ENCODE measurements at places on chromosomes 16 and 17. TPM values are rescaled to one million over a fixed set of nuclear protein-coding genes. Genes with fewer than 3 reads are reported as not detected.

Gene NPIPA5
- total RNA-seq: 16.5 TPM

DNA sequence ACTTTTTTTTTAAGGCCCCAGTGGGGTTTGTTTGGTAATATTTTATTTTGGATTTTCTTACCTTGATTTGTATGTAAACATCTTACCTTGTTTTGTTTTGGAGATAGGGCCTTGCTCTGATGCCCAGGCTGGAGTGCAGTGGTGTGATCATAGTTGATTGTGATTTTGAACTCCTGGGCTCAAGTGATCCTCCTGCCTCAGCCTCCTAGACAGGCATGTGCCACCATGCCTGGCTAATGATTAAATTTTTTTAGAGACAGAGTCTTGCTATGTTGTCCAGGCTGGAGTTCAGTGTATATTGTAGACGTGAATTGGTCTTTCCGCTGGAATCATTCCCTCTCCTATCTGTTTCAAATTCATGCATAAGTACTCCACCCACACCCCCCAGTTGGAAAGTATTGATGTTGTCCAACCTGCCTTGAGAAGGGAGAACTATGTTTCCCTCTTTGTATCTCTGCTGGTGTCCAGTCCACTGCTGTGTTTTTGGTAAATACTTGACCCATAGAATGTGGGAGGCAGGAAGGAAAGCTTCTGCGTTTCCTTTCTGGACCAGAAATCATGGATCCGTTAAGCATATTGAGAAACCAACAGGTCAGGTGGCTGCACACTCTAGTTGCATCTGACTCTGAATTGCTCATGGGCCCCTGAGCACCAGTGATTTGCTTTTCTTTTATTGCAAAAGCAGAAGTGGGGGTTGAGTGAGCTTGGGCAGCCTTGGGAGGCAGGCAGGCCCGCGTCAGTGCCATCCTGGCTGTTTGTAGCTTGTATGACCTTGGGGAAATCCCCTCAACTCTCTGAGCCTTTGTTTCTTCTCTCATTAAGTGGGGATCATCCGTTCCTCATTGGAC lies 25.0 kb downstream of the RMI2 start:
- peaks cover 21% of the 10 kb centered on the region for H3K4me1 ChIP-seq
- no peaks in the 10 kb centered on the region for H3K36me3 ChIP-seq
- peaks cover 10% of the 10 kb centered on the region for H3K27me3 ChIP-seq
- peak overlapping the region; percentile 61 for H3K27ac ChIP-seq
- no peak for DNase-seq

GRCh38 chr17:57962279-57963148 lies 7.3 kb upstream of the CUEDC1 start:
- H3K27ac ChIP-seq: no peak overlapping the region
- H3K4me1 ChIP-seq: peaks cover 3% of the 10 kb centered on the region
- H3K4me3 ChIP-seq: no peak overlapping the region

DNA sequence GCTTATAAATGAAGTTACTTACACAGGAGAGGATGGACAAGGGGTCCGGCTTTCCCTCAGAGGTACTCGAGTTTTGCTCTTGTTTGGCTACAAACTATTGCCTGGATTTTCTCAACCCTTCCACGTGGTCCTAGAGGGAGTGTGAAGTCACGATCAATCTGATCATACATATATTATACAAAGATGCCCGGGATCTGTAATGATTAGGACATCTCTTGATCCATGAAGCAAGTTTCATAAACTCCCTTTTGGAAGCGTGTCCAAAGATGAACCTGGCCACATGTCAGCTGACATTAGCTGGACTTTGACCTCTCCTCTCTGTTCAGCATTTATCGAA lies 2.3 kb upstream of the CDH11 start:
- H3K27me3 ChIP-seq: peaks cover 29% of the 10 kb centered on the region
- H3K4me3 ChIP-seq: no peak overlapping the region
- no peaks in the 10 kb centered on the region for H3K4me1 ChIP-seq
- no peaks in the 10 kb centered on the region for H3K36me3 ChIP-seq

Gene RTN4RL1
- 1.0 TPM for total RNA-seq

Gene ADAT1
- total RNA-seq: 59.0 TPM

GRCh38 chr17:41971721-41972523 lies 5.3 kb downstream of the CNP start:
- no peak for DNase-seq
- H3K36me3 ChIP-seq: peaks cover 37% of the 10 kb centered on the region
- H3K27me3 ChIP-seq: no peaks in the 10 kb centered on the region
- no peak overlapping the region for H3K4me3 ChIP-seq
- peaks cover 22% of the 10 kb centered on the region for H3K4me1 ChIP-seq

DNA sequence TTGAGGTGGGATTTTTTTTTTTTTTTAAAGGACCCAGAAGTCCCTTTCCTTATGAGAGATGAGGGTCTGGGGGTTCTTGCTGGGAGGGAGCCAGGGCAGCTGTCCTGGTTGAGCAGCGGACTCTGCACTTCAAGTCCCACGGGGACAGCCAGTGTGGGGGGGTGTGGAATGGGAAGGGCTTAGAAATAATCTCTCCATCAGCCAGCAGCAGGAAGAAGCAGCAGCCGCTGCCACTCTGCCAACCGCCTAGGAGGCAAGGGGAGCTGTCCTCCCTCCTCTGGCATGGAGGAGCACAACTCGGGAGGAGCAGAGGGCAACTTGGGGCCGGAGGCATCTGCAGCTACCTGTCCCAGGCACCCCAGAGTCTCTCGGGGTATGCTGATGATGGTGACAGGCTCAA lies at the start of gene KCNG4:
Gene KCNG4, minus strand, starts transcription at position 104 of the 400 bp plus-strand sequence. CDS start 2,527 bp downstream, outside the sequence.
- no peak for DNase-seq
- no peak within 1 kb of the TSS for H3K27ac ChIP-seq
- no peaks in the 10 kb centered on the region for H3K4me1 ChIP-seq
- H3K4me3 ChIP-seq: no peak within 1 kb of the TSS

GRCh38 chr17:81090361-81091136 lies 55.6 kb downstream of the BAIAP2 start:
- no peak for DNase-seq
- H3K27ac ChIP-seq: no peak overlapping the region
- H3K36me3 ChIP-seq: no peaks in the 10 kb centered on the region
- peaks cover 9% of the 10 kb centered on the region for H3K4me1 ChIP-seq
- H3K27me3 ChIP-seq: peaks cover 6% of the 10 kb centered on the region

GRCh38 chr16:49832177-49832576 lies 23.7 kb downstream of the ZNF423 start:
- no peak for DNase-seq
- H3K4me3 ChIP-seq: no peak overlapping the region
- no peak overlapping the region for H3K27ac ChIP-seq
- no peaks in the 10 kb centered on the region for H3K4me1 ChIP-seq

Gene MPO
- not detected for total RNA-seq

GRCh38 chr17:35878361-35878760 lies 1.8 kb downstream of the CCL5 start:
- peaks cover 21% of the 10 kb centered on the region for H3K36me3 ChIP-seq
- no peaks in the 10 kb centered on the region for H3K27me3 ChIP-seq
- peak overlapping the region; percentile 70 for H3K4me3 ChIP-seq

Gene ABCC12
- total RNA-seq: not detected

DNA sequence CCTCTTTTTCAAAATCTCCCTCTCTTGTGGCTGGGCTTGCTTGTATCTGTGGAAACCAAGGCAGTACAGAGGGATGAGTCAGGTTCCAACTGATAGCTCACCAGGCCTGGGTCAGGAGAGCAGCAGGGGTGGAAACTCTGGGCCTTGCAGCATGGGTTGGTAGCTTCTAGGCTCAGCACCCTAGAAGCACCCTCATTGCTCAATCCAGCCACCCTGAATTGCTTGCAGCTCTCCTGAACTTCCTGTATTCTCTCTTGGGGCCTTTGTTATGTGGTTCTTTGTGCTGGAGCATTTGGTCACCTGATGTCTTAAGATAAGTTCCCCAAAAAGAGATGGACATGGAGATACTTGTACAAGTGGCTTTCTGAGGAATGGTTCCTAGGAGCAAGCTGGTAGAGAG lies 169.4 kb downstream of the IRX5 start:
- H3K4me3 ChIP-seq: no peak overlapping the region
- no peaks in the 10 kb centered on the region for H3K27me3 ChIP-seq
- no peaks in the 10 kb centered on the region for H3K4me1 ChIP-seq
- no peak for DNase-seq

DNA sequence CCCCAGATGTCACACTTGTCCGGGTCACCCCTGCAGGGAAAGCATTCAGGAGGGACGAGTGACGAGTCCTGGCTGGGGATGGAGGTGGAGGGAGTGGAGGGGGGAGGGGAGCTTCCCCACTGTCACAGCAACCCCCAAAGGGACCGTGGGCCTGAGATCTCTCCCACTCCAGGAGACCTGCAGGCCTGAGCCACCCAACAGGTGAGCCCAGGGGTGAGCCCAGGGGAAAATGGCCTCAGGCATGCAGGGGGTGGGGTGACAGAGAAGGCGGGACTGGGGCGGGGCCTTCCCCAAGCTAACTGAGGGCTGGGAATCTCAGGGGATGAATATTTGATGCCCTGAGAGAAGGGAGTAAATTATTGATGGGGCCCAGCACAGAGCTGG lies 2.4 kb downstream of the USH1G start:
- H3K27ac ChIP-seq: no peak overlapping the region
- H3K4me3 ChIP-seq: no peak overlapping the region
- no peaks in the 10 kb centered on the region for H3K36me3 ChIP-seq
- no peak for DNase-seq
- peaks cover 33% of the 10 kb centered on the region for H3K27me3 ChIP-seq

DNA sequence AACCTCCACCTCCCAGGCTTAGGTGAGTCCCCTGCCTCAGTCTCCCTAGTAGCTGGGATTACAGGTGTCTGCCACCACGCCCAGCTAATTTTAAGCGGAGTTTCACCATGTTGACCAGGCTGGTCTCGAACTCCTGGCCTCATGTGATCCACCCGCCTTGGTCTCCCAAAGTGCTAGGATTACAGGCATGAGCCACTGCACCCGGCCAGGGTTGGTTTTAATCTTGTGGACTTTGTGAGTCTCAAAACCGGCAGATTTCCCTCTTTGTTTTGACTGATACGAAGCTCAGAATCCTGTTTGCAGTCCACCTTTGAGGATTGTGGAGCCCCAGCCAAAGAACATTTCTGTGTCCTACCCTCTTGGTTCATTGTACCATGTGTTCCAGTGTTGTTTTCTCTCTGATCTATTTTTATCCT lies 16.4 kb upstream of the CPSF4L start:
- peaks cover 5% of the 10 kb centered on the region for H3K27me3 ChIP-seq
- H3K36me3 ChIP-seq: no peaks in the 10 kb centered on the region
- no peak for DNase-seq
- H3K27ac ChIP-seq: no peak overlapping the region

Gene CALB2
- not detected for total RNA-seq

Gene TBX4
- not detected for total RNA-seq

Gene GUCY2D
- not detected for total RNA-seq

GRCh38 chr17:78865682-78866390 lies 25.2 kb upstream of the USP36 start:
- peaks cover 8% of the 10 kb centered on the region for H3K27me3 ChIP-seq
- peak; percentile 51 for DNase-seq
- H3K4me1 ChIP-seq: no peaks in the 10 kb centered on the region
- H3K4me3 ChIP-seq: no peak overlapping the region
- no peaks in the 10 kb centered on the region for H3K36me3 ChIP-seq

DNA sequence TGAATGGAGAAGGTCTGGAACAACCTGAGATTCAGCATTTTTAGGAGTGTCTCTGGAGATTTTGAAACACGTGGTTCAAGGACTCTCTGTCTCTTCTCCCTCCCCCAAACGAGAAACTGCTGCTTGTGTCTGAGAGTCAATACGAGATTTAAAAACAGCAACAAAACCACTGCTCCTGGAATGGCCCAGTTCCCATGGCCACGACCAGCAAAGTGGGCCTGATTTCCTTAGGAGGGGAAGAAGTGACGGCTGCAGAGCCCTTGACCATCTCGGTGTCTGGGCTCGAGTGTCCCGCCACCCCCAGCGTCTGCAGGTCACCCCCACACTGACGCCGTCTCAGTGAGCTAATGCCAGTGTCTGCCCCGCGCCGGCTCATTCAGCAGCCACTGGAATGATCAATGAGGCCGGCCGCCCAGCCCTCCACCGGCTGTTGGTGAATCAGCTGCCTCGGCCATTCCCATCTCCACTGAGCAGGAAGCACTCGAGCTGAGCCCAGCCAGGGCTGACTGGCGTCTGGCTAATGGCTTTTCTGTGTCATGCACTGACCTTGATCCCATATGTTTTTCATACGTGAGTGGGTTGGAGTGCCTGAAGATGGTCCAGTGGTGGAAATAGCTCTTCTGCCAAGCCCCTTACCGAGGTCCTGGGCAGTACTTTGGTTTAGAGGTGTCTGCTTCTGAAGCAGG lies 151.8 kb downstream of the PITPNC1 start:
- no peak overlapping the region for H3K4me3 ChIP-seq
- H3K27me3 ChIP-seq: no peaks in the 10 kb centered on the region
- DNase-seq: no peak
- H3K4me1 ChIP-seq: no peaks in the 10 kb centered on the region
- H3K36me3 ChIP-seq: no peaks in the 10 kb centered on the region
- no peak overlapping the region for H3K27ac ChIP-seq

Gene CYGB
- not detected for total RNA-seq

GRCh38 chr16:75111961-75112733 lies 4.4 kb downstream of the LDHD start:
- peaks cover 49% of the 10 kb centered on the region for H3K4me1 ChIP-seq
- H3K36me3 ChIP-seq: peaks cover 4% of the 10 kb centered on the region
- no peaks in the 10 kb centered on the region for H3K27me3 ChIP-seq
- peak overlapping the region; percentile 53 for H3K4me3 ChIP-seq
- H3K27ac ChIP-seq: peak overlapping the region; percentile 92

GRCh38 chr16:56999409-57000270 lies 10.3 kb downstream of the NLRC5 start:
- peaks cover 39% of the 10 kb centered on the region for H3K36me3 ChIP-seq
- no peak for DNase-seq
- H3K4me3 ChIP-seq: peak overlapping the region; percentile 54

DNA sequence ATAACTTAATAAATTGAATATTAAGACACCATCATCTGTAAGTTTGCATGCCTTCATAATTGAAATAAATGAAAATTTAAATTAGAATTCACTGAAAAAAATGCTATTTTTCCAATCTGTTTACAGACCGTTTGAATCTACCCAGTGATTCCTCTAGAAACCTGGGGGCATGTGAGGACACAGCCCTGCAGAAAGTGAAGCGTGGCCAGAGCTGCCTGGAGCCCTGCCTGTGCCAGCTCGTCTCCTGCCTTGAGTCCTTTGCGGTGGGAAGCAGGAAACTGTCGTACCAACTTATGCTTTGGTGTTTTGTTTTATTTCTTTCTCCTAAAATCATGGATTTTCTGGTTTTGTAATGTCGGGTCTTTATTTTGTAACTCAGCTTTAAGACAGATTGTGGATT lies 67.8 kb upstream of the FA2H start:
- no peak overlapping the region for H3K27ac ChIP-seq
- no peaks in the 10 kb centered on the region for H3K4me1 ChIP-seq
- DNase-seq: no peak
- H3K27me3 ChIP-seq: peaks cover 18% of the 10 kb centered on the region
- H3K4me3 ChIP-seq: no peak overlapping the region

DNA sequence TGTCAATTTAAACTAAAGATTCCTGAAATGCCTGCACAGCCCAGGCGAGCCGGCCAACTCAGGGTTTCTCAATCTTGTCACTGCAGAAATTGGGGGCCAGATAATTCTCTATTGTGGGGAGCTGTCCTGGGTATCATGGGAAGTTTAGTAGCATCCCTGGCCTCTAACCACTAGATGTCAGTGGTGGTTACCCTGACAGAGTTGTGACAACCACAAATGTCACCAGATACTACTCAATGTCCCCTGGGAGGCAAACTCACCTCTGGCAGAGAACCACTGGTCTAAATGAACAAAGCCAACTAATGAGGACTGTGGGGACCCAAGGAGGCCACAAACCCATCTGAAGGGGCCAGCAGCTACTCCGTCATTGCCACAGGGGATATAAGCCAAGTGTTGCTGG lies 90.9 kb downstream of the MYH11 start:
- H3K27me3 ChIP-seq: no peaks in the 10 kb centered on the region
- DNase-seq: peak; percentile 33
- H3K27ac ChIP-seq: no peak overlapping the region
- no peak overlapping the region for H3K4me3 ChIP-seq

Measured in activated T-helper 1 cell treated with anti-CD3 and anti-CD28 coated beads, Interleukin-12 subunit alpha, Interleukin-12 subunit beta, Interleukin-2, Interleukin-4 antibody, amounts not matched to agents 30 ng/mL and 10 ng/mL and 1 ng/mL, durations not matched to agents 14 hours and 24 hours and 36 hours (primary cell).